ENCODE measurements at places on chromosomes 12 and 14.

DNA sequence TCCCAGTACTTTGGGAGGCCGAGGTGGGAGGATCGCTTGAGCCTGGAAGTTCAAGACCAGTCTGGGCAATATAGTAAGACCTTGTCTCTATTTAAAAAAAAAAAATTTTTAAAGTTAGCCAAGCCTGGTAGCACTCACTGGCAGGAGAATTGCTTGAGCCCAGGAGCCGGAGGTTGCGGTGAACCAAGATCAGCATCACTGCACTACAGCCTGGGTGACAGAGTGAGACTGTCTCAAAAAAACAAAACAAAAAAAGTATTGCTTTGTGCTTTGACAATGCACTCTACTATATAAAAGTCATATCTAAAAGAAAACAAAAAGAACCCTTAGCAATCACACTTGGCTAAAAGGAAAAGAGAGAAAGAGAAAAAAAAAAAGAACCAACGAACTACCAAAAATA lies 26.8 kb downstream of the GNPTAB start:
- DNase-seq, result no peak

DNA sequence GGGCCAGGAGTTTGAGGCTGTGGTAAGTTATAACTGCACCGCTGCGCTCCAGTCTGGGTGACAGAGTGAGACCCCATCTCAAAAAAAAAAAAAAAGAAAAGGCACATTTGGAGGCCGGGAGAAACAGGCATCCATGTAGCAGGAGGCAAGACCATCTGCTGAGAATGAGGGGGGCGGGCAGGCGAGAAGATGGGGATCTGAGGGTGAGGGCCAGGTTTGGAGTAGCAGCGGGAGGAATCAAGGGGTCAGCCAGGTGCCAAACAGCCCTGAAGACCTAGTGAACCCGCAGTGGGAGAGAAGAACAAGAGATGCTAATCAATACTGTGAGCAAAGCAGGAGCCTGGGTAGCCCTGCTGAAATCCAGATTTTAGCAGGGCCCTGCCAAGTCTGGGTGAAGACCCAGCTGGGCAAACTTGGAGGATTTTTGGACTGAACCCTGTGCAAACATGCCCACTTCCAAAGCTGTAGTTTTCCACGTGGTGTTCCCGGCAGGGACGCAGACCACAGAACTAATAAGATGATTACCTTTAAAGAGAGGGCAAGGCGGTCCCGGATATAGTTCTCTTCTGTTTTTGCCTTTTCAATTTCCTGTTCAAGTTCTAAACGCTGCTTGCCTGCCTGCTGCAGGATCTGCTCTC lies 61.0 kb downstream of the NIN start:
- DNase-seq, result no peak

GRCh38 chr14:68651652-68652432 lies 141.0 kb downstream of the ZFP36L1 start:
- no peak for DNase-seq

DNA sequence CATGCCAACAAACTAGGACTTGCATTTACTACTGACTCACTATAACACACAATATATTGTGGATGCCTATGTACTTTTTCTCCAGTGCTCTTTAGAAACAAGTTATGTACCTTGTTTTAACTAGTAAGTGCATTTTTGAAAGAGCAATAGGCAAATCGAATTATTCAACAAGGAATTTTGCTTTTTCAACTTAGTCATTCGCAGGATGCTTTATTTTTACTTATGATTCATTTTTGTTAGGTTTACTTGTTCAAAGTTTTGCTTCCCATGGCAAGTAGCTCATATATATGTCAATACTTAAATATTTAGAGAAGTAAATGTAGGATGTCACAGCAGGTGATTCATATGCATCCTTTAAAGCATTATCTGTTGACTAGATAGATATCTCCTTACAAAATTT lies 149.8 kb downstream of the PELI2 start:
- no peak for DNase-seq

GRCh38 chr12:12087693-12088034 lies 16.9 kb downstream of the BCL2L14 start:
- no peak for DNase-seq

GRCh38 chr12:132145334-132145733 lies 1.1 kb downstream of the NOC4L start:
- no peak for DNase-seq

- DNase-seq, result no peak
Observed at GRCh38 chr12:62933220-62933601, 1.7 kb downstream of the PPM1H start.

GRCh38 chr12:74537126-74537706 lies 419 bp upstream of the ATXN7L3B start:
- no peak for DNase-seq

DNA sequence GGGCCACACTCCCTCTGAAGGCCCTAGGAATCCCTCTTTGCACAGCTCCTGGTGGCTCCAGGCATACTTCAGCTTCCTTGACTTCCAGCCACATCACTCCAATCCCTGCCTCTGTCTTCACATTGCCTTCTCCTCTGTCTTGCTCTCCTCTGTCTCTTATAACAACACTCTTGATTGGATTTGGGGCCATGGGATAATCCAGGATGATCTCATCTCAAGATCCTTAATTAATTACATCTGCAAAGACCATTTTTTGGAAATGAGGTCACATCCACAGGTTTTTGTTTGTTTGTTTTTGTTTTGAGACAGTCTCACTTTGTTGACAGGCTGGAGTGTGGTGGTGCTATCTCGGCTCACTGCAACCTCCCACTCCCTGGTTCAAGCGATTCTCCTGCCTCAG lies 88.7 kb downstream of the TMTC1 start:
- DNase-seq, result no peak

GRCh38 chr14:103624860-103625259 lies 4.2 kb upstream of the KLC1 start:
- no peak for DNase-seq

- no peak for DNase-seq
Observed at GRCh38 chr12:62603811-62604098, 137.1 kb downstream of the MON2 start.

DNA sequence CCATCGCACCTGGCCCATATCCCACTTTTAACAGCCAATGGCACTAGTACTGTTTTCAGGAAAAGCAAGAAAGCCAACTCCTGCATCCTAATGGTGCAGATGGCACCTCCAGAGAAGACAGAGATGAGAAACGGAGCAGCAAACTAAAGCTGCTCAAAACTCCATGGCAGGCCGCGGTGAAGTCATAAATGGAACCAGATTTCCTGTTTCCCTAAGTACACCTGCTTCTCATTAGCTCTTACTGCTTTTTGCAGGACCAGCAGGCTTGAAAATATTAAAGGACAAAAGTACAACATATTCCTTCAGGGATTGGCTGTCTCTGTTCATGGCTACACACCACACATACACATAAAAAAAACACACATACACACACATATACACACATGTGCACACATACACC lies 36.7 kb upstream of the LGALS3 start:
- no peak for DNase-seq

DNA sequence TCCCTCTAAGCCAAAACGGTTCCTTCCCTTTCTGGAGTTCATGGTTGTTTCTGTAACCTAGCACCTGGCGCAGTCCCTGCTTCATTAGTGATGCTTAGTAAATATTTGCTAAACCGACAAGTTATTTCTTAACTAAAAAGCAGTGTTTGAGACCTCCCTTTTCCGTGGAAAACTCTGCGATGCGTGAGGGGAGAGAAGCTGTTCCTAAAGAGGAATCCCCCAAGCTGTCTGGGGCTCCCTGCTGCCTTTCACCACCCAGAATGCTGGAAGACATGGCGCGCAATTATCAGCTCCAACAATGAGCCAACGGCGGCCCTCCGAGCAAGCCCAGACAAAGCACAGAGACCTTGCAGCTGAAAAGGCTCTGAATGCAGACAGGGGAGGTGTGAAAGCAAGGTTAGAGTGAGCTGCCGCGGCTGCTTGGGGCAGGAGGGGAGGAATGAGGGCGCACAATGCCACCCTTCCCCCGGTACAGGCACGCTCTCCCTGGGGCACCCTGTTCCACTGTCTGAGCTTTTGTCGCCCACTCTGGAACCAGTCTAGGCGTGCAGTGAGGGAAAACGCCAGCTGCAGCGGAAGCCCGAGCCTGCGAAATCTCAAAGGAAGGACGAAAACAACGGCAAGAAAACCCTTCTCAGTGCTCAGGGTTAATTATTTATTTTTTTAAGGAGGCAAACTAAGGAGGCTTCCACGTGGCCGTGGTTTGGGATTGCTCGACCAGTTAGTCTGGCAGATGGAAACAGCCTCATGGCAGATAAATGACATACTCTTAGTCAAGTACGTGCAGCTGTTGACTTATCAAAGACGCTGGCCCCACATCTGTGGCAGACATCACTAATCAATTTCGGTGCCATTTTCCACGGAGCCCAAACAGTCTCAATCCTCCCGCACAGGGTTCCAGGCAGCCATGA lies 66.3 kb downstream of the RBM19 start:
- DNase-seq, result no peak

GRCh38 chr14:94738751-94739150 lies 31.2 kb downstream of the GSC start:
- no peak for DNase-seq

GRCh38 chr12:119544765-119545625 lies 48.6 kb upstream of the TMEM233 start:
- DNase-seq, result peak; percentile 9

DNA sequence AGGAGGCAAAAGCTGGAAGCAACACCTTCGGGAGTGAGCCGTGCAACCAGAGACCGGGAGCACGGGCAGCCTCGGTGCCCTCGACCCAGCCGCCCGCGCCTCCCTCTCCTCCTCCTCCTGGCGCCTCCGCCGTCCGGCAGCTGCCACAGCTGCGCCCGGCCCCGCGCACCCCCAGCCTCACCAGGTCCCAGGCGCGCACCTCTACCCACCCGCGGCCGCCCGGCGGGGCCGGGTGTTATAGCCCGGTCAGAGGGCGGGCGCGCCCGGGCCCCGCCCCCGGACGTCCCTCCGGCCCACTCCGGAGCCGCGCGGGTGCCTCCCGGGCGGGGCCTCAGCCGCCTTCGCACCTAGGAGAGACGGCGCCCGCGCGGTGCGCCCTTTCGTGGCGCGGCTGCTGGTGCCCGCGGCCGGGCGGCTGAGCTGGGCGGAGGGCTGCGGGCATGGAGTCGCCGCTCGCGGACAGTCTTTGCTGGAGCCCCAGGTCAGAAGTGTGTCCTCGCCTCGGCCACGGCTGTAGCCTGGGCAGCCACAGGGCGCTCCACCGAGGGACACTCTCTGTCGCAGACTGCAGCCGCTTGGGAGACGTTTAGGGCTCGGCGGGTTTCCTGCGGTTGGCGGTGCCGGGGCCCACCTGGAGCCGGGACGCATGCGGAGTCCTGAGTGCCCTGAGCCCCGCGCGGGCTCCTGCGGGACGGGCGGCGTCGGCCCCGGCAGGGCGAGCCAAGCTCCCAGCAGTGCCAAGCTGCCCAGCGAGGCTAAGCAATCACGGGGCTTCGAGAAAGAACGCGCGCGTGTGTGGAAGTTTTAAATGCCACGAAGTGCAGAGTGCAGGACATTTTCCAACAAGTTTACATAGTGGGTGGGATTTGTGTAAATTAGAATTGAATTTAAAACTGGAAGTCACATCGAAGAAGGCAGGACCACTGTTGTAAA lies at the start of gene CPM:
TSS of gene CPM (minus strand) at position 211 of the 933 bp plus-strand sequence. CDS start 334 bp downstream, outside the sequence.
- DNase-seq, result peak; percentile 14

GRCh38 chr12:6097411-6097810 lies 27.1 kb downstream of the VWF start:
- no peak for DNase-seq

GRCh38 chr12:51820526-51821439 lies 27.7 kb downstream of the FIGNL2 start:
- peak; percentile 57 for DNase-seq

DNA sequence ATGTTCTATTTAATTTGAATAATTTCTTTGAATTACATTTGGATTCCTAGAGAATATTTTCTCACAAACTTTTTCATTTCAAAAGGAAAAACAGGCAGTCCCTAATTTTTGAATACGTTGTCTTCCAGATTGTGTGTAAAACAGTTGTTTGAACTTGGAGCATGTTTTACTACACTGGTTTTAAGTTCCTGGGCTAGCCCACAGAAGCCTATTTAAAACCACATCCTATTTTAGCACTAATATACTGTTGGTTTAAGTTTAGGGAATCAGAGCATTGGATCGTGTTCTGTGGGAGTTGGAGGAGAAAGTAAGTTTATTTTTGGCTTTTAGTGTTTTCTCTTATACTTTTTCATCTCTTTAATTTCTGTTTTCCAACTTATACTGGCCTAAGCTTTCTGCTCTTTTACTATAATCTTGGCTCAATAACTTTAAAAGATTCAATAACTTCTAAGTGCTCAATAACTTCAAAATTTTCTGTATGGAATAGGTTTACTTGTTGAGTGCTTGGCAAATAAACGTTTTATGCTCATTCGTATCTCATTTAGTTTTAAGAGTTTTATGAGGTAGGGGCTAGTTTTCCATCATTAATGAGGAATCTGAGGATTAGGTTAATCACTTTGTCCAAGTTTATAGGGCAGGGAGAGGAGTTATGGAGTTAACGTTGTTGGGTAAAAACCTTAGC lies 14.9 kb downstream of the LEMD3 start:
- DNase-seq, result no peak

GRCh38 chr12:530821-531220 lies 71.1 kb downstream of the B4GALNT3 start:
- no peak for DNase-seq

- DNase-seq, result no peak
Observed at GRCh38 chr14:33454022-33454595, 496.8 kb downstream of the EGLN3 start.

DNA sequence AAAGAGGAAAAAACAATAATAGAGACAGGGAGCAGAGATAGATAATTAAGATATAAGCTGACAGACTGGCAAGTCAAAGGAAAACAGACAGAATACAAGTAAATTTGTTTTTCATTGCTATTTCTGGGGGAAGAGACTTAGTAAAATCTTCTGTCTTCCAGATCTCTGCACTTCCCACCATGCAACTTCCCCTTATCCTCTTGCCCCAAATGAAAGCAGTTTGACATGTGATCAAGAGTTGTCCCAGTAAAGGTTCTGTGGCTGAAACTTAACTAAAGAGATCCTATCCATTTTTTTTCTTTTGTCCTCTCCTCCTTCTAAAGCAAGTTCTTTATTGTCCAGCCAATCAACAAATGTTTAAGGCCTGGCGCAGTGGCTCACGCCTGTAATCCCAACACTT lies 1.5 kb upstream of the MLF2 start:
- no peak for DNase-seq

DNA sequence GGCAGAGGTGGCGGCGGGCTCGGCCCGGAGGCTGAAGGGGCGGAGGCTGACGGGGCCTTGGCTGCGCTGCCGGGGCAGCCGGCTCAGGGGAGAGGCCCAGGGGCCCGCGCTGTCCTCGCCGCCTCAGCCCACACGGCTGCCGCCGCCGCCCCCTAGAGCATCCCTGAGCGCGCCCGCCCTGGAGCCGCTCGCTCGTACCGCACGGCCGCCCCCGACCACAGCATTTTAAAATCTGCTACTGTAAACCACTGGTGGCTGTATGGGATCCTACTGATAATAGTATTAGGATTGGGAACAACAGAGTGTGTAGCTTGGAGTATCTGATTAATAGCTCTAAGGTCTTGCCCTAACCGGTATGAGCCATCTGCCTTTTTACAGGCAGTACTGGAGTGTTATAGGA lies 22.2 kb upstream of the EDDM3A start:
- DNase-seq, result no peak

GRCh38 chr12:131454418-131455217 lies 256.3 kb upstream of the SFSWAP start:
- DNase-seq, result no peak

- DNase-seq, result no peak
Observed at GRCh38 chr12:43580601-43581000, 28.6 kb upstream of the ADAMTS20 start.

Data from stimulated activated CD8-positive, alpha-beta memory T cell treated with anti-CD3 and anti-CD28 coated beads, Interleukin-7, amount 100 ng/mL, for 1 hour (primary cell).